ENCODE measurements at places on chromosomes 2 and 18. TPM values are rescaled to one million over a fixed set of nuclear protein-coding genes. Genes with fewer than 3 reads are reported as not detected.
A peak's percentile ranks its signal among the peaks of the same experiment; 100 is the strongest.

- peak; percentile 64 for DNase-seq
Observed at GRCh38 chr2:102052365-102052764, 60.6 kb downstream of the IL1R2 start.

Gene COBLL1
- total RNA-seq: 25.3 TPM

DNA sequence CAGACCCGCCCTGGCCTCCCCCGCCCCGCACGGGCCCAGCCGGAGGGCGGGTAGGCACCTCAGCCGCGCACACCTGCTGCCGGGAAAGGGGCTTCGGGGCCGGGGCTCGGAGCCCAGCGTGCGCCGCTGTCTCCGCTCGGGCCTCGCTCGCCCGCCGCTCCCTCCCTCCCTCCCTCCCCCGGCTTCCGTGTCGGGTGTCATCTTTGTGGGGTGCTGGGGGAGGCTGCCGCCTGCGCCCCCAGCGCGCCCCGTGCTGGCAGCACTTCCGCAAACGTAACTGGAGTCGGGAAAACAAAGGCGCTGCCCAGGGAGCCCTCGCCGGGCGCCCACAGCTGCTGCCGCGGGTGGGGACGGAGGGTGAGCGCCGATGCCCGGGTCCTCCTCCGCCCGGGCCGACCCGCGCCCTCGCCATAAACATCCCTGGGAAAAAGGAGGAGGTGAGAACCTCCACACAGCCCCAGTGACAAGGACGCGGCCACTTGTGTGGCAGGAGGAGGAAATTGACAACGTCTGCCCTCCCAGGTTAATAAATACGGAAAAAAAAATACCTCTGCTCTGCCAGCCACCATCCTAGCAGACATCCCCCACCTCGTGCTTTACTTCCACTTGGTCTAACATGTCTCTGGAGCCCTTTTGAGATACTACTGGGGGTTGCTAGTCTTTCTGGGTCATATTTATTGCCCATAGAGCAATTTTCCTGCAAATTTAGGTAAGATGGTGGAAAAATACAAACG lies 550 bp downstream of the MFSD6 start:
- no peak for DNase-seq

- DNase-seq: no peak
Observed at GRCh38 chr2:194205568-194206227, 1451.3 kb upstream of the SLC39A10 start.

- DNase-seq: no peak
Observed at GRCh38 chr2:71503837-71504236, 50.5 kb downstream of the DYSF start.

- DNase-seq: no peak
Observed at GRCh38 chr2:241541564-241542277, 16.8 kb upstream of the BOK start.

GRCh38 chr2:153072813-153073212 lies 354.4 kb downstream of the ARL6IP6 start:
- DNase-seq: no peak

Gene ECEL1
- total RNA-seq: not detected

DNA sequence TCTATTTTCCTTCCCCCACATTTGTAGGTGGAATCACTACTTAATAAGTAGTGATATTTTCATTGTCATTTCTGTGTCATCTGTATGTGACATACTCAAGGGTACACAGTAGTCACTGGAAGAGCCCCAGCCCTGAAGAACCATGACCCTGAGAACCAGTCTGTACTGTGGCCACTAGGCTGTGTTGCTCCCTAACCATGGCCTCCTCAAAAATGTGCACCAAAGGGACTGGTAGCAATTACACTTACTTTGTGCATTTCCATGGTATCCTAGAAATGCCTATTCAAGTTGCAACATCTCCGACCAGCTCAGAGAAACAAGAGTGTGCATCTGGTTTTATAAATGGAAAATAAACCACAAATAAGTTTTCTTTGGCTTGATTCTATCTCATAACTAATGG lies 155.1 kb downstream of the DOCK10 start:
- DNase-seq: peak; percentile 75
